ENCODE measurements at places on chromosomes 5 and 9. TPM values are rescaled to one million over a fixed set of nuclear protein-coding genes. Genes with fewer than 3 reads are reported as not detected.

ENTPD2 gene
- not detected for total RNA-seq

GRCh38 chr5:98775246-98776065 is 2.0 kb downstream of the RGMB start:
- DNase-seq, result no peak

GRCh38 chr5:122077366-122078115 is 518 bp downstream of the LOX start:
- no peak for DNase-seq

DNA sequence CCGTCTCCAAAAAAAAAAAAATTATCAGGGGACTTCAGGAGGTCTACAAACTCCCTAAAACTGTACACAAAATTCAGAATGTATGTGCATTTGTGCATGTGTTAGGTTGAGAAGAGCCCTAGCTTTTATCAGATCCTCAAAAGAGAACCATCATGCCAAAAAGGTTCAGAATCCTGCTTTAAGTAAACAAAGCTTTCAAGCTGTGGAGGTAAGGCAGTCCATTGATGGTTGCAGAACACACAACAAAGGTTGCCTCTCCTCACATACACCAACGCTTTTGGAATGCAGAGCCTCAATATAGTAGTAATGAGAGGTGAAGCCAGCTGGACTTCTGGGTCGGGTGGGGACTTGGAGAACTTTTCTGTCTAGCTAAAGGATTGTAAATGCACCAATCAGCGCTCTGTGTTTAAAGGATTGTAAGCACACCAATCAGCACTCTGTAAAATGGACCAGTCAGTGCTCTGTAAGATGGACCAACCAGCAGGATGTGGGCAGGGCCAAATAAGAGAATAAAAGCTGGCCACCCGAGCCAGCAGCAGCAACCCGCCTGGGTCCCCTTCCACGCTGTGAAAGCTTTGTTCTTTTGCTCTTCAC is 57.9 kb upstream of the RNF38 start:
- DNase-seq, result no peak

GRCh38 chr9:116927726-116928125 is 240.6 kb downstream of the TRIM32 start:
- DNase-seq, result no peak

EGR1 gene
- total RNA-seq, result 20.7 TPM

GRCh38 chr5:168826246-168826725 is 247.1 kb upstream of the PANK3 start:
- DNase-seq, result no peak

DNA sequence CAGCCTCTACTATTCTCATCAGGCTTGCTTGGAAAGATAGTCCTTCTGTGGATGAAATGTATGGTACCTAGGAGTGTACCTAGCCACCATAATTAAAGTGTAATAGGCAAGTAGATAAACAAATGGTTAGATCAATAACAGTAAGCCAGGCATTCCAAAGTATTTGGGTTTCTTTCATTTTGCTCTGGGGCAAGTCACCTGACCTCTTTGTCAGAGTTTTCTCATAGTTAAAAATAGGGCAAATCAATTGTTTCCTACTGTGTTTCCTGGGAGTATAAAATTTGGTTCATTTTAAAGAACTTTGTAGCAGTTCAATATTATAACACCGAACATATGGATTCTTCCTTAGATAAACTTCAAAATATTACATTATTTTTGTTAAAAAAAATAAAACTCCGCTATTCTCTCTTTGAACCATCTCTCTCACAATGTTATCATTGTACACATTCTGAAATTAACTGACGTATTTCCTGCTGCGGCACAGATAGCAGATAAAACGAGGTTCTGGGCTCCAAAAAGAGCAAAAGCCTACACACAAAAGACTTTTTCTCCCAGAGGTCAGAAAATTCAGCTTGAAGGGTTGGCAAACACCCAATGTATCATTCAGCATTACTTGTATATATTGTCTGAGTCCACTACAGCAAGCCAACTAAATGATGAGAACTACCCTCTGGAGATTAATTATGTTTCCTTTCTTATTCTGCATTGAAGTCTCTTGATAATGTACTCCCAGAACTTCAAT is 267.9 kb downstream of the COX7C start:
- DNase-seq, result no peak

GRCh38 chr5:179272326-179273072 is 72.8 kb downstream of the ADAMTS2 start:
- no peak for DNase-seq

- no peak for DNase-seq
Observed at GRCh38 chr5:65749956-65750355, 28.0 kb downstream of the NLN start.

SERINC5 gene
- 36.4 TPM for total RNA-seq

DNA sequence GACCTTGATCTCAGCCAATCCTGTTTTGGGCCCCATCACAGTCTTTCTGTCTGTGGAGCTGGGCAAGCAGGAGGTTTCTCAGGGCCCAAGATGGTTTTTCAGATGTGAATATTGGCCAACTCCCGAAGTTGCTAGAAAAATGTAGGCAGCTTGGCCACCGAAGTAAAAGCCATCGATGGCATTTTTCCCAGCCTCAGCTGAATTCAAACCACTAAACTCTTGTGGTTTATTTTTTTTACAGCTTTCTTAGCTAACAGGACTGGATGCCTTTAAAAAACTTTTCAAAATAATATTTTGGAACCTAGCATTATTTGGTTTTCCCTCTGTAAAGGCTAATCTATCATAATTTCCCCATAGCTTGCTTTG is 102.5 kb upstream of the ERCC6L2 start:
- DNase-seq, result no peak

GRCh38 chr9:33139421-33140228 is 27.5 kb downstream of the B4GALT1 start:
- DNase-seq, result no peak

- no peak for DNase-seq
Observed at GRCh38 chr9:136129176-136129575, 10.5 kb upstream of the TMEM250 start.

GRCh38 chr9:734831-735511 is 106.5 kb upstream of the DMRT1 start:
- no peak for DNase-seq

DNA sequence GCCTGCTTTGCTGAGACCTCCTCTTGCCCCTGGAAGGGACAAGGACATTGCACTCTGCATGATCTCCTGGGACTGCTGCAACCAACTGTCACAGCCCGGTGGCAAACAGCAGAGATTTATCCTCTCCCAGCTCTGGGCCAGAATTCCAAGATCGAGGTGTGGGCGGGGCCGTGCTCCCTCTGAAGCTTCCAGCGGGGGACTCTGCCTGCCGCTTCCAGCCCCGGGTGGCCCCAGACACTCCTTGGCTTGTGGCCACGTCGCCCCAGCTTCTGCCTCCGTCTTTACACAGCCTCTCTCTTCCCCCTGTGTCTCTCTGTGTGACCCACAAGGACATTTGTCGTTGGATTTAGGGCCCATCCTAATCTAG is 67.1 kb downstream of the COL5A1 start:
- no peak for DNase-seq

- no peak for DNase-seq
Observed at GRCh38 chr9:103789686-103790085, 304.4 kb upstream of the SMC2 start.

DNA sequence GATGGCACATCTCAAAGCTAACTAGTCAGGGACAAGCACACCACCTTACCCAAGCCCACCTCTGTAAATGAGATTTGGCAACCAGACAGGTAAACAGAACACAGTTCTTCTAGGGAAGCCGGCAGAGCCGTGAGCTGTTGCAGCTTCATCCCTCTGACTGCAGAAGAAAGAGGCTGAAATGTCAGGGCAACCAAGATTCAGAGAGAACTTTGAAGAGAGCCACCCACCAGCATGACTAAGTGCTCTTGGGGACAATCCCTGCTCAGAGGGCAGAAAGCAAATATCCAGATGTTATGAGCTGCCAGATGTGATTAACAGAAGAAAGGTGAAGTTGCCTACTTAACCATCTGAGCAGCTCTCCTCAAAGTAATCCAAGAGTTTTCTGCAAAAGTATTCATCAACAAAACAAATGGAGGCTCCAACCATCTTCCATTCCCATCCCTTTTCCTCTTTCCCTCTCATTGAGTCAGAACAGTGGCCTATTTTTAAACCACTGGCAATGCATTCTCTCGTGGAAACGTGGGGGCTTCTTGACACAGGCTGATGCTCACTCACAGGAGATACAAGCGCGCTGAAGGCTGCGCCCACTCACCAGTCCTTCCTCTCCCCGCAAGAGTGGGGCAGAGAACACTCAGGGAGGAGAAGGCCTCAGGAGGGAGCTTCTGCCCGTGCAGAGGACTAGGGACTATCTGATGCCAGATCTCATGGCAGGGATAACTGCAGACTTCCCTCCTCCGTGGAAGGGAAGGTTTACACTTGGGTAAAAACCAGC is 57.1 kb downstream of the SLIT3 start:
- no peak for DNase-seq

- DNase-seq, result no peak
Observed at GRCh38 chr9:113313261-113313660, 10.1 kb upstream of the RNF183 start.

- no peak for DNase-seq
Observed at GRCh38 chr5:167652690-167653089, 638.8 kb upstream of the WWC1 start.

DNA sequence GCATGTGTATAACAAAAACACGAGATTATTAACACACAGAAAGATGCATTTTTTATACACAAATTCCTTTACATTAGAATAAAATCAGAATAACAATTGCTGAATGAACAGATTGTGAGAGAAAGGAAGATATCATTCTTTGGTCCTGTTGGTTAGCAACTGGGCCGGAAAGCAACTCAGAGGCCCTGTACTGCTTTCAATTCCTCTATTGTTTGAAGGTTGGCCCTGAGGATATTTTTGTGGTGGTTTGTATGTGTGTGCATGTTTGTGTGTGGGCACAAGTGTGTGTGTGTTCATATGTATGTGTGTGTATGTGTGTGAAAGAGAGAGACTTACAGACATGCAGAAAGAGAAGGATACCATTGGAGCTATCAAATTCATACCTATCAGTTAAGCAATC is 356.8 kb upstream of the DMAC1 start:
- no peak for DNase-seq

DNA sequence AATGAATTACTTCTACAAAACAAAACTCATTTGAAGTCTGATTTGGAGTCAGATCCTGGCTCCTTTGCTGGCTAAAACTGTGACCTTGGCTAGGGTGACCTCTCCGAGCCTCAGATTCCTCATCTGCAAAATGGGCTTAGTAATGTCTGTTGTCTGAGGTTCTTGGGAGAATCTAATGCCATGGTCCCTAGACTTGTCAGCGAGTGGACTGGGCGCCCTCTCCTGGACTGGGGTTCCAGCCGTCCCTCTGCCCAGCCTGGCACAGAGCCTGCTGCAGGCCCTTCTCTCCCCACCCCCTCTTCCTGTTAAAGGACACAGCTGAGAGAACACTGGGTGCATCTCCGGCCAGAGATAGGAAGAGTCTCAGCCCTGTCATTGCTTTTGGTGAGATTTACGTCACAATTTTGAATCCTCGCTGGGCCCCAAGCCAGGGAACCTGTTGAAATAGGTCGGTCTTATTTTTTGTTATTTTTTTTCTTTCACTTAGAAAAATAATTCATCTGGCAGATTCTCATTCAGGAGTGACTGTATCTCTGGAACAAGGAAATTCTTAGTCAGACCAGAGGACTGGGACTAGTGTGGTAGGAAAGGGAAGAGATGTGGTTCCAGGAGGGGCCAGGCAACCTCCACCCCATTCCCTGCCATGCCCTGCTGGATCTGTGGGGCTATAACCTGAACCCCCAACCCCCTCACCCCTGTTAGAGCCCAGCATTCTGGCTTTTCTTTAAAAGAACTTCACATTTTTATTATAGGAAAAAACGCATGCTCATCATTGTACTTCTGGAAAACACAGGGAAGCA is 48.2 kb upstream of the RPL26L1 start:
- DNase-seq, result peak; percentile 63

OR13F1 gene
- not detected for total RNA-seq
